ENCODE measurements at places on chromosomes 6 and 20.

DNA sequence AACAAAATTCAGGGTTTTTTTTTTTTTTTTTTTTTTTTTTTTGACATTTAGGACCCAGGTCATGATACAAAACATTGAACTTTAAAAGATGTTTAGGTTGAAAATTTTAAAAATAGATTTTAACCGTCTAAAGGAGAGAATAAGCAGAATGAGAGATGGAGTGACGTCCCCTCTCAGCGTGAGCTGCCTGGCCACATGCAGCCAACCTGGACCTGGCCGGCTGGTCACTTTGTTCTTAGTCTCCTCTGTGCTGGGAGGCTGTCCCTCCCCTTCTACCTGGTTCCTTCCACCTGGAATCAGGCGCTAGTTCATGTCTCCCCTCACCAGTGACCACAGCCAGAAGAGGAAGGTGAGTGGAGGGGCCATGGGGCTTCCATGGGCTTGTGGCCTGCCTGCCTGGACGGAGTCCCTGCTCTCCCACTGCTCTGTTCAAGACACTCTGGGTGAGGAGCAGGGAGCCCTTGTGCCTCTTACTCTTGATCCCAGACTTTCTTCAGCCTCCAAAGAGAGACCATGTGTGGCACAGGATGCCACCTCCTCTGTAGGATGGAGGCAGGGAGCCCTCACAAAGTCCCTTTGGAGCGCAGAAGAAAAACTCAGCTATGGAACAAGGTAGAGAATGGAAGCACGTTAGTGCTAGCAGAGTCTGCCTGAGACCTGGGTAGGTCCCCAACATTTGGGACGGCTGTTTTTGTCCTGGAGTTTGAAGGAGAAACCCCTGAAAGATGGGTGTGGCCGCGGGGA, 31.7 kb downstream of the IRF4 start:
- no peak for DNase-seq

- DNase-seq: no peak
These were observed 83.1 kb upstream of the SLC24A3 start for GRCh38 chr20:19129306-19129705.

- DNase-seq: no peak
These were observed 146.6 kb downstream of the DHX35 start for GRCh38 chr20:39108746-39109145.

GRCh38 chr6:135622081-135622480, 124.5 kb upstream of the AHI1 start:
- DNase-seq: no peak

- no peak for DNase-seq
These were observed 156.9 kb downstream of the GRIK2 start for GRCh38 chr6:101550451-101550850.

DNA sequence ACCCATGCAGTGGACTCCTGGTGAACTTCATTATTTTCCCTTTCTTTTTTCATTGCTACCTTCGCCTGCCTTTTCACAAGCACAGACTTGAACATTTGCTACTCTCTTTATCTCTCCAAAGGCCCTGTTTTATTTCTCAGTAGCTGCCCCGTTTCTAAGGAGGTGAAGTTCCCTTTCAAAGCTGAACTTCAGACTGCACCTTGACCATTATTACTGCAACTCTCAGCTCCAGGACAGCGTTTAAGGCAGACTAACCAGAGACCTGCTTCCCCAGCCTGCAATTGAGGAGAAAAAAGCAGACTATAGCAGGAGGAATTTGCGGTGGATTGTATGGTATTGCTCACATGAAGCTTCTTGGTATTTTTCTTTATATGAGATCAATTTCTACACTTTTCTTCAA, 460.7 kb downstream of the CBLN4 start:
- DNase-seq: no peak

DNA sequence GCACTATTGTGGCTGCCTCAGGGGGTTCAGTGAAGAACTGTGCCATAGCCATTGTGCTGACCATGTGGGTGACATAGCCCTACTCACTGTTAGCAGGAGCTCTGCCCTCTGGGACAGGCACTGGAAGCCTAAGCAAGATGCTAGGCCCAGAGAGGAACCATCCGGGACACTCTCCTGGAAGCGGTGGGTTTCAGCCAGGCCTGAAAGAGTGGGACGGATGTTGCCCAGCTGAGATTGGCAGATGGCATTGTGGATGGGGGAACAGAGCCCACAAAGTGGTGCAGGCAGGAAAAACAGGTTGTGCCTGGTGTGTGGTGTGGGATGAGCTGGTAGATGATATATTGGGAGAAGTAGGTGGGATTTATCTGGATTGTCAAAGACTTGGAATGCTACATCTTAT, 40.1 kb downstream of the DLGAP4 start:
- no peak for DNase-seq

DNA sequence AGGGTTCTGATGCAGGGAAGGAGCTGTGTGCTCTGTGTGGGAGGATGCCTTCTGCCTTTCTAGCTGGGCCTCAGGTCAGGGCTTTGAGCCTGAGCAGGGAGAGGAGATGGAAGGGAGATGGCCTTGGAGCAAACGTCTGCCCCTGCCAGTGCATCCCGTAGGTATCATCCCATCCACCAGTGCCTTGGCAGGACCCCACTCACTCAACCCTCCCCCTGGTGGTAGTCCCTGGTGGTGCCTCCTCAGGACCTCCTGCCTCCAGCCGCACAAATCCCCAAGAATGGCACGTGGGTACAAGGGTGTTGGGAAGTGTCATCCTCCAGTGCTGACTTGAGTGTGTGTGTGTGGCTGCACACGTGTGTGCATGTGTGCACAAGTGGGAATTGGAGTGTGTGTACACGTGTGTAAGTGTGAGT, 23.1 kb upstream of the MICB start:
- DNase-seq: no peak

DNA sequence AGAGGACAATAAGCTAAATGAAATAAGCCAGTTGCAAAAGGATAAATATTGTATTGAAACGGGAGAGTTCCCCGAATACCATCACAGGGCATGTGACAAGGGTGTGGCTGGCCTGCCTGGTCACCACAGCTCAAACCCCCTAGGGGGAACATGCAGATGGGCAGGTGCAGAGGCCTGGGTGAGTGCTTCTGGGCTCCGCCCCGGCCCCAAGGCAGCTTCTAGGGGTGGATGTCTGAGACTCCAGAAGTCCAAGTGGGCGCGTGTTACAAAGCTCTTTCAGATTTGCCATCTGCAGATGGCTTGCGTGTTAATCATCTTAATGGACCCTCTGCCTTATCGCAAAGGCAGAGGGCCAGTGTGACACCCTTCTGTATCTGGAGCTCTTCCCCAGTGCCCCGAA, 559.2 kb upstream of the IMPG1 start:
- DNase-seq: no peak

DNA sequence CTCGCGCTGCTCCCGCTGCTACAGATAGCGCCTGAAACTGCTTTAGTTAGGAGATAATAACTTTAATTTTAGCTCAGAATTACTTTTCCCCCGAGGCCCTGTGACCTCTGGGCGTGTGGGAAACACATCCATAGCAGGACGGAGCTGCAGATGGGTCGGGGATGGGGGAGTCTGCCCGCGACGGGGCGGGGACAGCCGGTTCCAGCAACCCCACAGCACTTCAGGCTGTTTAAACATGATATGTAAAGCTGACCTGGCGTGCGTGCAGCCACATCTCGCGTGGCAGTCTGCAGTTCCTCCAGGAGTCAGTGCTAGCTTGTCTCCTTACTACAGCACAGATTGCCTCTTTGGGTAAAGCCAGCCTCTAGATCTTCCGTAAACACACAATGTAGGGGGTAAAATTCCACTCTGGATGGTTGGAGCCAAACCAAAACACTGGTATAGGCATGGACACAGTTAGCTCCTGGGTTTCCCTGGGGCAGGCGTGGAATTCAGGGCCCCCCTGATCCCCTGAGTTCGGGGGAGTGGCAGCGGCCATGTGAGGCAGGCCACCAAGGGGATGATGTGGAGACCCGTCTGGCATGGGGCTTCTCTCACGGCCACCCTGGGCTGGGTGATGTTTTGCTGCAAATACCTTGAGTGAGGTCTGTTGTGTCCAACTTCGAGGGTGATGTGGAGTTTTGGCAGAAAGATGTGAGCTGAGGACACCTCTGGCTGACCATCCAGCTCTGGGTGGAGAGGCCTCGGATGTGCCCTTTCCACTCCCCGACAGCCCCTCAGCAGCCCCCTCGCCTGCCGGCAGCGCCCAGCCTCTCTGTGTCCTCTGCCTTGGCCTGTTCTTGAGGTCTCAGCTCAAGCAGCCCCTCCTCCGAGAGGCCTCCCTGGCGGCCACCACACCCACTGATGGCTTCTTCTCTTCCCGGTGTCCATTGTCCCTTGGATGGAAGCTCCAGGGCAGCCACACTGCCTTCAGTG, 214.5 kb downstream of the TAF4 start:
- DNase-seq: no peak

GRCh38 chr6:3750317-3751076, 1.0 kb downstream of the PXDC1 start:
- no peak for DNase-seq

DNA sequence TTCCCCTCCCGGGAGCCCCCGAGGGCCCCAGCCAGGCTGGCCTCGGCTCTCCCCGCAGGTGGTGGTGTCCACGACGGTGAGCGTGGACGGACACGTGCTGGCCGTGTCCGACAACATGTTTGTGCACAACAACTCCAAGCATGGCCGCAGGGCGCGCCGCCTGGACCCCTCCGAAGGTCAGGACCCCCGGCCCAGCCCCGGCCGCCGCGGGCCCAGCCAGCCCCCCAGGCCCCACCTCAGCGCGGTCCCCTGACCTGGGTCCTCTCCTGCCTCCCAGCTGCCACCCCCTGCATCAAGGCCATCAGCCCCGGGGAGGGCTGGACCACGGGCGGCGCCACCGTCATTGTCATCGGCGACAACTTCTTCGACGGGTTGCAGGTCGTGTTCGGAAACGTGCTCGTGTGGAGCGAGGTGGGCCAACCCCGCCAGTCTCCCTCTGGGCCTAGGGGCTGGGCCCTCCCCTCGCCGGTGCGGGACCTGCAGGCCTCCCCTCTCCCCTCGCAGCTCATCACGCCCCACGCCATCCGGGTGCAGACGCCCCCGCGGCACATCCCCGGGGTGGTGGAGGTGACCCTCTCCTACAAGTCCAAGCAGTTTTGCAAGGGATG, 51.0 kb downstream of the CPXM1 start:
- DNase-seq: no peak

GRCh38 chr6:134642819-134643218, 307.1 kb downstream of the ALDH8A1 start:
- no peak for DNase-seq

- DNase-seq: no peak
These were observed 5.3 kb downstream of the ISM1 start for GRCh38 chr20:13226367-13226766.

GRCh38 chr6:91697010-91697695, 1110.3 kb upstream of the MAP3K7 start:
- no peak for DNase-seq

- peak; percentile 4 for DNase-seq
These were observed at the start of gene TPBG for GRCh38 chr6:82363428-82364086. Gene TPBG, plus strand, starts transcription at chr6:82363817. Its CDS starts 1,145 bp downstream, at chr6:82364962.

GRCh38 chr6:91436448-91436847, 849.6 kb upstream of the MAP3K7 start:
- no peak for DNase-seq

DNA sequence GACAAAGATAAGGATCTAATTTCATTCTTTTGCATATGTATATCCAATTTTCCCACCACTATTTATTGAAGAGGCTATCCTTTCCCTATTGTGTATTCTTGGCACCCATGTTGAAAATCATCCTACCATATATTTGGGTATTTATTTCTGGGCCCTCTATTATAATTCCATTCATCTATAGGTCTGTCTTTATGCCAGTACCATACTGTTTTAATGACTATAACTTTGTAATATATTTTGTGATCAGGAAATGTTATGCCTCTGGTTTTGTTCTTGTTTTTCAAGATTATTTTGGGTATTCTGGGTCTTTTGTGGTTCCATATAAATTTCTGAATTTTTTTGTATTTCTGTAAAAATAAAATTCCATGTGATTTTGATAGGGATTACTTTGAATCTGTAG, 347.6 kb upstream of the SULF2 start:
- DNase-seq: no peak

DNA sequence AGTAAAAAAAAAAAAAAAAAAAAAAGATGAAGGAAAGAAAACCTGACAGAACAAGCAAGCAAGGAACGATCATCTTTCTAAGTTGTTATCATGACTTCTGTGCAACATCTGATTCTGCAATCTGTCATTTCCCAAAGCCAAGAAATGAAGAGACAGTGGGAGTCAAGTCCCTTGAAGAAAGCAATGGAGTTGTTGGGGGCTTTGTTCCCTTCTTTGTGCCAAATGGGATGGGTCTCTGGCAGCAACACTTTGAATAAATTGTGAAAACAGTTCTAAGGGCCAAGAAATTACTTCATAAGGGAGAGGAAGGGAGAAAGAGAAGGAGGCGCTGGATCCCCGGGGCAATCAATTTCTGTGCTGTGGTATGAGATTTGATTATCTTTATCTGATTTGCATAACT, 33.3 kb upstream of the RSPO3 start:
- DNase-seq: no peak

- peak; percentile 20 for DNase-seq
These were observed 29.3 kb upstream of the TBC1D7 start for GRCh38 chr6:13357551-13358075.

DNA sequence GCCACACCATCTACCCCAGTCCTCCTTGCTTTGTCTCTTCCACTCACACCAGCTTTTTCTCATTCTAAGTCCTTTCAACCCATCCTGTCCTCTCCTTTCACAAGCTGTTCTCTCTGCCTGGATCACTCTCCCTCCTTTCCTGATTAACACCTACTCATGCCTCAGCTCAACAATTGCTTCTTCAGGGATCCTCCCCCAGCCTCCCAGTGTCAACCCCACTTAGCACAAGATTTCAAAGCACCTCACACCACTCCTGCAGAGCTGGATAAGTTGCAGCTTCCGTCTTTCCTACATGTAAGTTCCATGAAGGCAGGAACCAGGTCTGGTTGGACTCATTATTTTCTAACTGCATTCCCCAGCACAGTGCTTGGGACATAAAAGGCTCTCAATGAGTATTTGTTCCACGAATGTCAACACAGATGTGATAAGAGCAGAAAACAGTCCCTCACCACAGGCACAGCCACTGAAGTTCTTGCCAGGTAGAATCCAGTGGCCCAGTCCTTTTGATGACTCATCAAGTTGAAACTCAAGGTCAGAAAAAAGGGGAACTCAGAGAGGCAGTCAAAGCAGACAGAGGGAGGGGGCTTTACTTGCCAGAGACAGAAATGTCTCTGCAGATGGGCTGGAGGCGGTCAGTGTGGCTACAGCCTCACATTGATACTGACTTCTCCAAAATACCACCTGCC, 193.4 kb upstream of the PRDM1 start:
- DNase-seq: no peak

GRCh38 chr20:38625896-38626295, 24.3 kb downstream of the ARHGAP40 start:
- DNase-seq: no peak

DNA sequence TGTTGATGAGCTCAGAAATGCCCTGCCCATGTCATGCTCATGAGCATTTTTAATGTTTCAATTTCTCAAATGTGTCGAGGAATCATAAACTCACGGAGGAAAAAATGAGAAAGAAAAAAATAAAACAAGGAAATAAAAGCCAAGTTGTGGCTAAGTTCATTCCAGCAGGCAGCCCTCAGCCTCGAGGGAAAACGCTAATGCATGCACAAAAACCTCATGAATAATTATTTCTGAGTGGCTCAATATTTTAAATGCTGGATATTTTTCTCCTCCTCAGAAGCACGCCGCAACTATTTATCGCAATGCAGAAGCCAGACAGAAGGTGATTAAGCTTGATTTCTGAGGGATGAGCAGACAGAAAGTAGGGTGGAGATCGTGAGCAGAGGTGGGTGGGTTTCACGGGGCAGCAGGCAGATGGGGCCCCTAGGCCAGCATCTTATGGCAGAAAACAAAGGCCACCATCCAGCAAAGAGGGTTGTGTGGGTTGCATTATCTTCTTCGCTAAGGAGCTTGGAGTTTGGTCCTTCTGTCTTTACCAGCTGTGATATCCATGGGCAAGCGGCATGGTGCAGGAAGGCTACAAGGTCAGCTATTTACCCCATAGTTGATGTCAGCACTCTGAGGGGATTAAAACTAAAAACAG, 151.5 kb upstream of the LRFN2 start:
- DNase-seq: no peak
